ENCODE measurements at places on chromosomes 6 and 20. TPM values are rescaled to one million over a fixed set of nuclear protein-coding genes. Genes with fewer than 3 reads are reported as not detected.

The HFE gene
- 1.1 TPM for total RNA-seq

GRCh38 chr6:151160929-151161757 is 78.6 kb upstream of the AKAP12 start:
- H3K36me3 ChIP-seq = no peaks in the 10 kb centered on the region
- peaks cover 2% of the 10 kb centered on the region for H3K4me1 ChIP-seq
- no peak for DNase-seq

GRCh38 chr6:100479179-100480035 is 14.7 kb upstream of the SIM1 start:
- DNase-seq = no peak
- no peak overlapping the region for H3K4me3 ChIP-seq
- no peaks in the 10 kb centered on the region for H3K36me3 ChIP-seq

GRCh38 chr6:26500102-26500501 is at the start of gene BTN1A1:
Gene BTN1A1, plus strand, starts transcription at chr6:26500303. Its CDS starts 984 bp downstream, at chr6:26501287.
- peaks cover 45% of the 10 kb centered on the region for H3K27me3 ChIP-seq
- peaks cover 9% of the 10 kb centered on the region for H3K4me1 ChIP-seq
- peak within 1 kb of the TSS; percentile 65 for H3K4me3 ChIP-seq
- H3K27ac ChIP-seq = no peak within 1 kb of the TSS
- no peak for DNase-seq

The AGER gene
- total RNA-seq = 28.5 TPM

DNA sequence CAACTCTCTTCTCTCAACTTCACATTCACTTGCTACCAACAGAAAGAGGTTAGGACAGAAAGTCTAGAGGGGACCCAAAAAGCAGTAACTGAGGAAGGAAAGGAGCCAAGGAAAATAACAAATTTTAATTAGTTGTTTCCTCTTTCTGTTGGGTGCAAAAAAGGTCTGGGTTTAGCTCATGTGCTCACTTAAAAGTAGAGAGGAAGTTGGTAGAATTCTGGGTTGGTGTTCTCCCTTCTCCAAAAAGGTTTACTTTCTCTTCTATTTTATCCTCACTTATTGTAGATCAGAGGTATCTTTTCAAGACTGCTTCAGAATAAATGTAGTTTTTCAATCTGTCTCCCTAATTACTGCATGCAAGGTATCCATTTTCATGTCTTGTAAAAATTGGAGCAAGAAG is 42.8 kb downstream of the MAP3K7 start:
- peaks cover 12% of the 10 kb centered on the region for H3K36me3 ChIP-seq
- DNase-seq = no peak
- H3K4me3 ChIP-seq = no peak overlapping the region
- no peaks in the 10 kb centered on the region for H3K4me1 ChIP-seq

- H3K4me1 ChIP-seq = peaks cover 14% of the 10 kb centered on the region
- H3K27me3 ChIP-seq = peaks cover 12% of the 10 kb centered on the region
- DNase-seq = no peak
Measured at GRCh38 chr6:33838983-33839382, 35.2 kb upstream of the MLN start.

- H3K4me1 ChIP-seq = no peaks in the 10 kb centered on the region
- no peak overlapping the region for H3K4me3 ChIP-seq
- no peak for DNase-seq
- no peaks in the 10 kb centered on the region for H3K36me3 ChIP-seq
- no peaks in the 10 kb centered on the region for H3K27me3 ChIP-seq
Measured at GRCh38 chr6:18958146-18958545, 571.0 kb downstream of the RNF144B start.

The GGTLC1 gene
- total RNA-seq = not detected

DNA sequence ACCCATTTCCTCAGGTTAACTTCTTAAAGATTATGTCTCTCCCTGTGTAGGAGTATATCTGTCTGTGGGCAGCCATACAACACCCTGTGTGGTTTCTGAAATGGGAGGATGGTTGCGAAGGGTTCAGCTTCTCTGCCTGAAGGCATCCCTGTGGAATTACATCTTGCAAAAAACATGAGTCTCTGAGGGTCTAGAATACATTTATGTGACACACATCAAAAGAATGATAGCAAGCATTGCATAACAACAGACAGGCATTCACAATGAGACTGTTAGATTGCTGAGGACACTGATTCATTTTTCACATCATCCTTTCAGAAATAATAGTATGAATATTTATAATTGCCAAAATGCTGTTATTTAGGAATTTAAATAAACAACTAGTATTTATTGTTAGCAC is 670.9 kb downstream of the HTR1B start:
- no peak overlapping the region for H3K4me3 ChIP-seq
- H3K36me3 ChIP-seq = peaks cover 5% of the 10 kb centered on the region
- no peaks in the 10 kb centered on the region for H3K27me3 ChIP-seq
- DNase-seq = no peak
- H3K4me1 ChIP-seq = peaks cover 6% of the 10 kb centered on the region
- no peak overlapping the region for H3K27ac ChIP-seq

The HMGCLL1 gene
- total RNA-seq = 0.96 TPM

The EYS gene
- 0.46 TPM for total RNA-seq

GRCh38 chr20:34907616-34908469 is 31.4 kb downstream of the ACSS2 start:
- no peaks in the 10 kb centered on the region for H3K36me3 ChIP-seq
- no peaks in the 10 kb centered on the region for H3K4me1 ChIP-seq
- no peak for DNase-seq
- no peaks in the 10 kb centered on the region for H3K27me3 ChIP-seq
- no peak overlapping the region for H3K27ac ChIP-seq
- no peak overlapping the region for H3K4me3 ChIP-seq

DNA sequence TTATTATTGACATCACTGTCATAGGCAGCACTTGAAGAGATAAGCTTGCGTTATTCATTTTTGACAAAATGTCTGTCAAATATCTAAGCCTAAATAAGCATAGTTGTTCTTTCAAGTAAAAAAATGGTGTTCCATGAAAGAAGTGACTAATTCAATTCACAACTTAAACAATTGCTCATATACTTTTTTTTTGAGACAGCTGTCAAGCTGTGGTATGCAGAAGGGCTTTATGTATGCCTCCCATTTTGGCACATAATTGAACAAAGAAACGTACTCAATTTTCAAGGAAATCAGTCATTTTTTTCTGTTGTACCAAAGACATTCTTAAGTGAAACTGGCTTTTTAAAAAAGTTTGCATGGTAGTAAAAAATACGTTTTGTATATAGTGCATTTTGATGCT is 8.5 kb downstream of the AFDN start:
- no peaks in the 10 kb centered on the region for H3K27me3 ChIP-seq
- H3K36me3 ChIP-seq = peaks cover 5% of the 10 kb centered on the region
- peaks cover 48% of the 10 kb centered on the region for H3K4me1 ChIP-seq
- H3K4me3 ChIP-seq = no peak overlapping the region

DNA sequence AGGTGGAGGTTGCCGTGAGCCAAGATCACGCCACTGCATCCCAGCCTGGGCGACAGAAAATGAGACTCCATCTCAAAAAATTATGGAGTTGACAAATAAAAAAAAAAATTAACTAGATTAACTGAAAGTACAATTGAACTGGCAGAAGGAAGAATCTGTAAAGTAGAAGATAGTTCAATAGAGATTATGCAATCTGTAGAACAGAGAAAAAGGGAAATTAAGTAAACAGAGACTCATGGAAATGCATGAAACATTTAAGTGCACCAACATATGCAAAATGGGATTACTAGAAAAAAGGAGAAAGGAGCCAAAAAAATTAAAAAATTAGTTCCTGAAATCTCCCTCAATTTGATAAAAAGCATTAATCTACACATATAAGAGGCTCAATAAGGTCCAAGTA is 188.8 kb upstream of the KHDRBS2 start:
- DNase-seq = no peak
- H3K4me1 ChIP-seq = no peaks in the 10 kb centered on the region

The LST1 gene
- not detected for total RNA-seq

- H3K4me3 ChIP-seq = no peak overlapping the region
- peak; percentile 64 for DNase-seq
- H3K27ac ChIP-seq = no peak overlapping the region
Measured at GRCh38 chr6:87436435-87436834, 28.7 kb downstream of the CFAP206 start.

- H3K27me3 ChIP-seq = peaks cover 4% of the 10 kb centered on the region
- no peak overlapping the region for H3K4me3 ChIP-seq
- no peak for DNase-seq
- H3K36me3 ChIP-seq = no peaks in the 10 kb centered on the region
- no peak overlapping the region for H3K27ac ChIP-seq
Measured at GRCh38 chr20:24674921-24675605, 205.6 kb downstream of the SYNDIG1 start.

- H3K27me3 ChIP-seq = peaks cover 12% of the 10 kb centered on the region
- no peak for DNase-seq
- H3K27ac ChIP-seq = peak overlapping the region; percentile 99
- peak overlapping the region; percentile 60 for H3K4me3 ChIP-seq
Measured at GRCh38 chr6:170269151-170269845, 21.6 kb downstream of the DLL1 start.

DNA sequence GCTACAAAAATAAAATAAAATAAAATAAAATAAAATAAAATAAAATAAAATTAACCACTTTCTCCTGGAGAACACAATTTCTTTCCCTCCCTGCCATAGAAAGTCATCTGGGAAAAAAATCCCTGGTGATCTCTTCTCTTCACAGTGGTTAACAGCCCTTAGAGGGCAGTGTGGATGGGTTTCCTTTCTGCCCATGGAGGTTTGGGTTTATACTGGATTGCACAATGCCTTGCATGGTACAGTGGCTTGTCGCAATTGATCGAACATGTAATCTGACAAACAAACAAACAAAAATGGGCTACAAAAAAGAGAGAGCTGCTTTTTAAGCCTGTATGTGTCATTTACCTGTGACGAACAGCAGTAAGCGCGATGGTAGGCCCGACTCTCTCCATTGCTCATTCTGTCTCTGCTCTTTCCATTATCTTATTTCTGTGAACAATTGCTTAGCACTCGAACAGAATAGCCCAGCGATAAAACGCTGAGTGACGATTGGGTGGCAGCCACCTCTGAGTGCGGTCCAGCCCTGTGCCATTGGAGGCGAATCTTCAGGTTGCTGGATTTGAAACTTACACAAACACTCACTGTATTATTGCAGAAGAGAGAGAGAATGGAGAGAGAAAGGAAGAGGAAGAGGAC is 166.1 kb downstream of the CD83 start:
- H3K27ac ChIP-seq = no peak overlapping the region
- no peak overlapping the region for H3K4me3 ChIP-seq
- H3K27me3 ChIP-seq = no peaks in the 10 kb centered on the region
- no peak for DNase-seq
- peaks cover 27% of the 10 kb centered on the region for H3K4me1 ChIP-seq

DNA sequence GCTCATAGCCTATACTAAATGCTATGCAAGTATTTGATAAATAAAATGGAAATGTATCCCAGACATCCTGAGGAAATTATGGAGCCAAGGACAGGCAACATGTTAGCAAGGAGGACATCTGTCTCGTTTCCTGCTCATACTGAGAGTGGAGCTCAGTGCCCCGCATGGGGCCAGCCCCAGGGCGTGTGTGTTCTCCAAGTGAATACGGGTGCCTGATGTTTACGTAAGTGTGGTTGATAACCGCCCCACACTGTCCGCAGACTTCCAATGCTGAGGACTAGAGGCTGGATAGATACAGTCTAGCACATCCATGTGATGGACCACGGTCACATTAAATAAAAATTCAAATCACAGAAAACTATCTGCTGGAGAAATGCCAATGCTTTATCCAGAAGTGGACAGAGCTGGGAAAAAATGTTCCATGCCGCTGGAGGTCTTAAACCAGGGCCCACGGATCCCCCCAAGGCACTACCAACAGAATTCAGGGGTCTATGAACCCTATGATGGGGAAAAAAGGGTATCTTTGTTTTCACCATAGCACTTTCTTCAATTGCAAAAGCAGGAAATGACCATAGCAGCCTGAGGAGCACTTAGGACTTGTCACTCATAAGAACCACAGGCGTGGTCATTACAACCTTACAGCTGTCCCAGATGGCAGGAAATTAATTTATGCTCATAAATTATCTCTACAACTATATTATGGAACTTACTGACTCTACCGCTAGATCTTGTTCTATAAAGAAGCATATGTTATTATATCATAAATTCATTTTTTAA is 24.9 kb downstream of the TGM2 start:
- no peak overlapping the region for H3K4me3 ChIP-seq
- H3K4me1 ChIP-seq = peaks cover 11% of the 10 kb centered on the region
- H3K36me3 ChIP-seq = no peaks in the 10 kb centered on the region

The HLA-DRB1 gene
- total RNA-seq = 7.7 TPM
